ENCODE measurements at places on chromosomes 12 and 14.

DNA sequence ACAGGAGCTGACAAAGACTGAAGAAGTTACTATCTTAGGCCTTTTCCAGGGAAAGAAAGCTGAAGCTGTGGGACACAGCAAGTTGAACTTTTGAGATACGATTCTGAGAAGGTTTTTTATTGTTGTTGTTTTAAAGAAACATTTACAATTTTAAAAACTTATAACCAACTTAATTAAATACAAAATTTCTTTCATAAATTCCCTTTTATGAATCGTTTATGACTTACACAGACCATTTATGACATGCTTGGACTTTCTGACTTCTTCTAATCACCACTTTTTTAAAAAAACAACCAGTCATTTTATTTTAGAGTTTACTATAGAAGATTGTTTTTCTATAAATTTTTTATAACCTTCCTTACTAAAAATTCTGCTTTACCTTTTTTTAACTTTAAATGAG is 68.7 kb downstream of the DHRS2 start:
- no peak for DNase-seq

GRCh38 chr14:65226824-65227604 is 124.7 kb upstream of the MAX start:
- DNase-seq: no peak

- no peak for DNase-seq
Measured at GRCh38 chr12:26317942-26318575, 122.7 kb downstream of the SSPN start.

- DNase-seq: no peak
Measured at GRCh38 chr12:45626965-45627364, 102.5 kb upstream of the ARID2 start.

GRCh38 chr12:54384591-54385041 is at the start of gene ZNF385A:
ZNF385A (minus strand) TSS chr12:54384733; CDS start chr12:54384514, 219 bp downstream.
- no peak for DNase-seq

- DNase-seq: no peak
Measured at GRCh38 chr14:51283402-51284085, 43.5 kb downstream of the TMX1 start.

DNA sequence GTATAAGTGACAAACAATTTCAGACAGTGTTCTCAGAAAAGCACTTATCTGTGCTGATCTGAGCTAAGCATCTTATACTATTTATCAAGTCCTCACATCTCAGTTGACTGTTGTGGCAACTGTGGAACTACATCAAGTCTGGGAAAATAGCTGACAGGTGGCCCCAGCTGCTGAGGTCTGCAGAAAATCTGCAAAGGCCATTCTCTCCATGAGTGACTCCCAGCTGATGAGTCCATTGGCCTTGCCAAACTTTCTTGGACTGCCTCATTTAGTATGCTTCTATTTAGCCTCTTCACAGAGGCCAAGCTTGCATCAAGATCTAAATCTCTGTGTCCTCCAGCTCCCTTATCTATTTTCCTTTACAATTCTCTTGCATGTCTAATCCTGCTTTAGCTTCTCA is 174.5 kb upstream of the RBM19 start:
- DNase-seq: no peak

DNA sequence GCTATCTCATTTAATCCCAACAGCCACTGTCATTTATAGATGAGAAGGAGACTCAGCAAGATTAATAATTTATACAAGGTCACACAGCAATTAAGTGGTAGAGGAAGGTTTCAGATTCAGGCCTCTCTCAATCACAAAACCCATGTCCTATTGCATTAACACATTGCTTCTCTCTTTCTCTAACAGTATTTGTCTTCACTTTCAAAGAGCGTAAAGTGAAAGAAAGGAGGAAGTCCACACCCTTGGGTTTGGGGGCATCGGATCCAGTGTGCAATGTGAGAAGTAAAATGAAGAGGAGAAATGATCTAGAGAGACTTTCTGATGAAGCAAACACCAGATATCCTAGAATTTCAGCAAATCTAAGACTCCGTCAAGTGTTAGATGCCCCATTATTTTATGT is 7.0 kb upstream of the VRK1 start:
- no peak for DNase-seq

GRCh38 chr14:94673071-94673470 is 60.9 kb downstream of the SERPINA3 start:
- no peak for DNase-seq

DNA sequence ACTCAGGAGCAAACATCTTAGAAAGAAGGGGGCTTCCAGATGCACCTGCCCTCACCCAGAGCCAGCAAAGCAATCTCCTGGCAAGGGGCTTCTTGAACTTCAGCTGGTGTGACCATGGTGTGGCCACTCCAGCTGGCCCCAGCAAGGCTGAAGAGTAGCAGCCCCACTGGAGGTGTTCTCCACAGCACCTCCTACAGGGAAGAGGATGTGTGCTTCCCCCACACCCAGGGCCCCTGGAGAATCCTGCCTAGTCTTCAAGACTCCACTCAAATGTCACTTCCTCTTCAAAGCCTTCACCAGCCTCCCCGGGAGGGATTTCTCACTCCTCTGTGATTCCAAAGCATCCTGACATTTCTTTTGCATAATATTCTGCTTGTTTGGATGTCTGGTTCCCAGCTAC is 8.5 kb downstream of the RAB15 start:
- no peak for DNase-seq

DNA sequence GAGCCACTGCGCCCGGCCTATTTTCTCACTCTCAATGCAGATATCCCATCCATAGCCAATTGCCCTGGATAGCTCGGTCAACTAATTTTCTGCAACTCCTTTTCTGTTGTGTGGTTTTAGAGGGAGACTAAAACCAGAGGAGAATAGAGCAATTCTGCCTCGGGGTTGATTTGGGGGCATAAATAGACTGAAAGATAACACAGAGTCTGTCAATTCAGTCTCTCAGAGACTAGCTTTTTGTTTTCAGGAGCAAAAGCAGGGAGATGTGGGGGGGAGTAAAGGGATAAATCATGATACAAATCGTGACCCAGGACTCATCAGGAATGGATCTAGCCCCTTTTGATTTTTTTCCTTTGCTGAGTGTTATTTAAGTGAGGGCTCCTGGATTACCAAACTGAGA is 6.5 kb downstream of the COPZ1 start:
- no peak for DNase-seq

- DNase-seq: no peak
Measured at GRCh38 chr12:77407931-77408330, 342.6 kb upstream of the E2F7 start.

GRCh38 chr12:95326445-95326844 is 108.8 kb downstream of the VEZT start:
- no peak for DNase-seq

GRCh38 chr12:43988838-43989560 is 153.1 kb downstream of the TMEM117 start:
- DNase-seq: no peak

- no peak for DNase-seq
Measured at GRCh38 chr12:26493656-26494055, 298.3 kb downstream of the SSPN start.

- DNase-seq: no peak
Measured at GRCh38 chr14:53310412-53310811, 157.3 kb upstream of the DDHD1 start.

DNA sequence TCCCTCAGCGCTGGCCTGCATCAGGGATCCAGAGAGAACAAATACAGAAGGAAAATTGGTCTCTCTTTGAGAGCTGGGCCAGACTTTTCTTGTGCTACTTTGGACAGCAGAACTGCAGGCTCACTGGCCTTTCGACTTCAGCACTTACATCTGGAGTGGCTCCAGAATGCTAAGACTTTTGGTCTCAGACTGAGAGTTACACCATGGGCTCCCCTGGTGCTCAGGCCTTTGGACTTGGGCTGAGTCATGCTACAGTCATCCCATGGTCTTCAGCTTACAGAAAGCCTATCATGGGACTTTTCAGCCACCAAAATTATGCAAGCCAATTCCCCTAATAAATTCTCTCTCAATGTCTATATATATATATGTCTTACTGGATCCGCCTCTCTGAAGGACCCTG is 9.0 kb upstream of the CD163 start:
- no peak for DNase-seq
